ENCODE measurements at places on chromosomes 2 and 18.
A peak's percentile ranks its signal among the peaks of the same experiment; 100 is the strongest.

- DNase-seq, result no peak
Measured at GRCh38 chr18:77300579-77300978, 50.9 kb downstream of the GALR1 start.

- no peak for DNase-seq
Measured at GRCh38 chr2:44564752-44565151, 203.0 kb downstream of the CAMKMT start.

DNA sequence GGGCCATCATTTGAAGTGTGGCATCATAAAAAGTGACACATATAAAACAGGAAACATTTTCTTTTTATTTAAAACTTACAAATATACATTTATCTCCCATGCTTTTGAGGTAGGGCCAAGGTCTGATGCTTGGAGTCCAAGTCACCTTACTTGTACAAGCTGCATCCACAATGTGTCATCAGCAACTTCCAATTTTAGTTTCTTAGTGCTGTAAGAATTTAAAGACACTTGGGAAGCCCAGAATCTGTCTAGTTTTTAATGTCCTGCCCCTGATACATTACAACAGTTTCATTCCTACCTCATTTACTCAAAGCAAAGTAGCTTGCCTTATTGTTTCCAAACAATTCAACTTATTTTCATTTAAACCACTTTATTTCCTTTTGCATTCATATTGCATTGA is 297.7 kb downstream of the MTX2 start:
- DNase-seq, result no peak

- no peak for DNase-seq
Measured at GRCh38 chr2:159614534-159615366, 1.6 kb downstream of the BAZ2B start.

DNA sequence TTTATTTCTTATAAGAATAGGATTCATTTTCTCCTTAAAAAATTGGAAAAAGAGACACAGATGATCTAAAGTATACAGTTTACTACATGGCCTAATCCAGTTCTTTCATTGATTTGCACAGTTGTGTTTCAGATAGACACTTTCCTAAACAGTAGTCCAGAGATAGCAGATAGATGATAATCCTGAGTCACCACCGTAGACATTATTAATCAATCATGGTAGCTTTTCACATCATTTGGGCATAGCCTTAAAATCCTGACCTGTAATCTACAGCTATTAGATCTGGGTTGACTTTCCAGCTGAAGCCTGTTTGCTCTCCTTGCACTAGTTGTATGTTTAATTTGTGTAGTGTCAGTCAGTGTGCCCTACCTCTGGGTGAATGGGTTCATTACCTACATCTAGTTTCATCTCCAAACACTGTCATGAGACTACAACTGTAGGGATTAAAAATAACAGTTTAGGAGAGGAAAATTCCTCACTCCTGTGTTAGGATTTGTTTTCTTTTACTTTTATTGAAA is 14.1 kb downstream of the C18orf63 start:
- no peak for DNase-seq

DNA sequence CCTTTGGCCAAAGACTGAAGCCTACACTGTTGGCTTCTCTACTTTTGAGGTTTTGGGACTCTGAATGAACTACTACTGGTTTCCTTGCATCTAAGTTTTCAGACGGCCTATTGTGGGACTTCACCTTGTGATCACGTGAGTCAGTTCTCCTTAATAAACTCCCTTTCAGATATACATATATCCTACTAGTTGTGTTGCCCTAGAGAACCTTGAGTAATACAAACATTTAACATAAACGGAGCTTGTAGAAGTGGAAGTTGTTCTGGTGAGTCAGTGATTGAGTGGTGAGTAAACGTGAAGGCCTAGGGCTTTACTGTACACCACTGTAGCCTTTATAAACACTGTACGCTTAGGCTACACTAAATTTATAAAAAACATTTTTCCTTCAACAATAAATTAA is 107.2 kb upstream of the CDH2 start:
- no peak for DNase-seq

- DNase-seq, result no peak
Measured at GRCh38 chr2:20179755-20180594, 45.0 kb downstream of the SDC1 start.

GRCh38 chr2:148926291-148926961 is 51.4 kb downstream of the KIF5C start:
- no peak for DNase-seq

DNA sequence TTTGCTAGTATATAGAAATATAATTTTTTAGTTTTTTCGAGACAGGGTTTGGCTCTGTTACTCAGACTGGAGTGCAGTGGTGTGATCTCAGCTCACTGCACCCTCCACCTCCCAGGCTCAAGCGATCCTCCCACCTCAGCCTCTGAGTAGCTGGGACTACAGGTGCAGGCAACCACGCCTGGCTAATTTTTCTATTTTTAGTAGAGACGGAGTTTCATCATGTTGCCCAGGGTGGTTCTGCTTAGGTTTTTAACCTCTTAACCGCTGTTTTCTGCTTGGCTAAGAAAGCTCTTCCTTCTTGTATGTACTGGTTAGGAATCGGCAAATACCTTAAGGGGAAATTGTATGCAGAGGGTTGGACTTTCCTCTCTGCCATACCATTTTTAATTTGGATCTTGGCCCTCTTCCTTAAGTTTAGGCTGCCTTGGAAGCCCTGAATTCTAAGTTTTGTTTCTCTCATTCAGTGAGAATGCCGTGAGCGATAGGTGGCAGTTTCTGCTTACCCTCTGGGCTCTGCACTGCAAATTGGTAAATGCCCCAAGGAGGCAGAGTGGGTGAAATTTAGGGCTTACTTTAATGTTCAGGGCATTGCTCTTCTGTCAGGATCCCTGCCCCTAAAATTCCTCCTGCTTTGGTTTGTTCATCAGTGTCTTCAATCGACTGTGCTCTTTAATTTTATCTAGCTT is 32.3 kb downstream of the EML6 start:
- DNase-seq, result no peak

- no peak for DNase-seq
Measured at GRCh38 chr18:21991886-21992285, 177.5 kb upstream of the GATA6 start.

- DNase-seq, result no peak
Measured at GRCh38 chr18:79954791-79955190, 3.3 kb upstream of the SLC66A2 start.

GRCh38 chr2:134290358-134290757 is 36.5 kb downstream of the MGAT5 start:
- no peak for DNase-seq

DNA sequence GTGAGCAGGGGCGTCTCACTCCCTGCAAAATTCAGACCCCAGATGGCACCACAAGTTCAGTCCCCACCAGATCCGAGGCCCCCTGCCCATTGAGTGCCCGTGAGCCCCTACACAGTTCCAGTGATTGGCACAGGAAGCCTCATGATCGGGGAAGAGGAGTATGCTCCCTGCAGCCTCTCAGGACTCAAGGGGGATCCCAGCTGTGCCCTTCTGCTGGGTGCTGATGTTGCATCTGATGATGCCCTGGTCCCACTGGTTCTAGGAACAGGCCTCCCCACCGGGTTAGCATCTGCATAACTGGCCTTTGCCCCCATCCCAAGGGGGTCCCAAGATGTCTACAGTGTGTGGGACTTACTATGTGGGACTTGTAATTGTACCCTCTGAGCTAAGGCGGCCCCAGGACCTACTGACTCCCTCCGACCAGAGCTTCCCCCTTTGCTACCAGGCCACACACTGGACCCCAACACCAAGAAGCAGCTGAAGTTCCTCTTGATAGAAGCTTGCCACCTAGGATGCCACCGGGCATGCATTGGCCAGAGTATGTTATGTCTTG is 8.6 kb downstream of the ALPG start:
- no peak for DNase-seq

DNA sequence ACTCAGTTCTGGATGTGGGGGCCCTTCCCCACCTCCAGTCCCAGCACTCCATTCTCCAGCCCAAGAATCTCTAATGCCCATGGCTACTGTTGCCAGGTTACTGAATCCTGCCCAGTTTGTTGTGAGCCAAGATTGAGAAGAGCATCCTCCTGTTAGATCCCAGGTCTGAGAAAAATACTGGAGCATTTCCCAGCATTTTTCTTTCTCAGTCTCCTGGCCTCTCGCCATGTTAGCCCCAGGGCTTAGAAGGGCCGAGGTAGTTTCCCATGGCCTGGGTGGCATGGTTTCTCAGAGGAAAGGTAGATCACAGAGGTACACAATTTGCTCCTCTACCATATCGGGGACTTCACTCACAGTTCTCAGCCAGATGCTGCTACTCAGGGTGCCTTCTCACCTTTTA is 135.7 kb downstream of the OTX1 start:
- DNase-seq, result no peak

GRCh38 chr2:853203-853870 is 97.3 kb upstream of the SNTG2 start:
- no peak for DNase-seq

DNA sequence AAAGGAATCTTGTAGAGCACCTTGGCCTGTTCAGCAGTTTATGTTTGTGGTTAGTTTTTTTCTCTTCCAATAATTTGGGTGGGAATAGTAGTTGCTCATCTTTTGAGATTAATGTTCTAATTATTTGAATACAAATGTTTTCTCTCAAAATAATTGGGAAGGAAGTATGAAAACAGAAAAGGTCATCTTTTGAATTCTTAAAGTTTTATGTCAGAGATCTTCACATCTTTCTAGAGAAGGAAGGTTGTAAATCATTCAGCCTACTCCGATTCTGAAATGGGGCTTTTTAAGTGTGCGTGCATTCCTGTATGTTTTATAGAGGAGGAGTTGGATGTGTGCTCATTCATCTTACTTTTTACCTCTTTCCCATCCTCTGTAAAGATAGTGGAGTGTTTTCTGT is 29.0 kb downstream of the GRHL1 start:
- no peak for DNase-seq

DNA sequence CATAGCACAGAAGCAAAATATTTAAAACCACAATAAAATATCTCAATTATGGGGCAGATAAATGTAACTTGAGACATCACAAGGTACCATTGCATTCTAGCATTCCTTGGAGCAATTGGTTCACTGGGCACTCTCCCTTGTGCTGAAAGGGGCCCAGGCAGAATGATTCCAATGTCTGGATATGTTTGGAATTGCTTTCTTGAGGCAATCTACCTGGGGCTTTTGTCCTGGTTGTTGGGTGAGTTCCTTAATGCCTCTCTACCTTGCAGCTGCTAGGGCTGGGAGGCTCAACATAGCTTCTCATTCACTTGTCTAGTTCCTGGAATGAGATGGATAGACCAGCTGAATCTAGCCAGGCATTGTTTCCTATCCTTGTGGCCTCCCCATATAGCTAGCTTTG is 539.6 kb upstream of the FSHR start:
- no peak for DNase-seq

DNA sequence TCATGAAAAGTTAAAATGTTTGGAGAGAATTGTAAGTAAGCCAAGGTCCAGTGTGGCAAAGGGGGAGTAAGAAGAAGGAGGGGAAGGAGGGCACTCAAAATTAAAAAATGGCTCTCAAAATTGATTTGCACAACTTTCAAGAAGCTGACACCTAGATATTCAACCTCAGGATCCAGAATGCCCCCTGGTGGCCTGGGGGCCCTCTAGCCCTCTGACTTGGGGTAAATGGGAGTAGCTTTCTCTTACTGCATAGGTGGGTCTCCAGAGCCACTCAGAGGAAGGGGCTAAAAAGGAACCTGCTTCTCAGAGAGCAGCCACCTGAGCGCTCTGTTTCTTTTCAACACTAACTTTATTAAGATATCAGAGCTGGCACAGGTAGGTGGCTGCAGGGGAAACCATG is 968.5 kb downstream of the BCL11A start:
- no peak for DNase-seq

DNA sequence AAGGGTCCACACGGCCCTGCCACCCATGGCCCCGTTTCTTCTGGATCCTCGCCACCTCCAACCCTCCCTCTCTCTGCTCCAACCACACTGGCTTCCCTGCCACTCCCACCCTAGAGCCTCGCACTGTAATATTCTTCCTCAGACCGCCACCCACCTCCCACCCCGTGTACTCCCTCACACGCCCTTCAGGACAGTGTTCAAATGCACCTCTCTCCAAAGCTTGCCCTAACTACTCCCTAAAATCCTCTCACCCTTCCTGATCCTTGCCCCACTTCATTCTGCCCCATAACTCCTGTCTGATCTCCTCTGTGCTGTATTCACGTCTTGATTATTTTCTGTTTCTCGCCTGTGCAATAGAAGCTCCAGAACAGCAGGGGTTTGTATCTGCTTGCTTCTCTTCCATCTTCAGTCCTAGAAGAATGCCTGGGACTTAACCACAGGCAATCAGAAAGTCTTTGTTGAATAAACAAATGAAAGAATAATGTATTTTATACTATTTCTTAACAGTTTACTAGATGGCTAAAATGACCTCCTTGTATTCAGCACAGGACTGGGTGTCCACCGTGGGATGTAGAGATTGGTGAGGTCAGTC is 25.5 kb downstream of the EPB41L3 start:
- DNase-seq, result no peak

- no peak for DNase-seq
Measured at GRCh38 chr18:29226213-29226612, 1049.3 kb upstream of the CDH2 start.

GRCh38 chr2:23478933-23479683 is 94.1 kb downstream of the KLHL29 start:
- no peak for DNase-seq

- no peak for DNase-seq
Measured at GRCh38 chr2:69600425-69600824, 43.1 kb downstream of the AAK1 start.

DNA sequence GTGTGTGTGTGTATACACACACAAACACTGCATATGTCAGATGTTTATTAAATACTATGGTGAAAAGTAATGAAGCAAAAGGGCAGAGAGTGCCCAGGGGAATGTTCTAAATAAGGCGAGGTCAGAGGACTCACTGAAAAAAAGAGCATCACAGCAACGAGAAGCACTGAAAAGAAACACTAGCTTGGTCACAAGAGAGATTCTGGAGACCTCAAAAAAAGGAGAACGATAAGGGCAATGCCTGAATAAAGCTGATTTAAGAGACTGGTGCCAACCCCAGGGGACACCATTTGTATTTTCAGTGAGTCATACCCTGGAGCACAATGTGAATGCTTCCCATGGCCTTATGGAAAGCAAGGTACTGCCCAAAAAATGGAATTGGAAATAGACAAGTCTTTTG is 14.5 kb downstream of the SLC40A1 start:
- no peak for DNase-seq

DNA sequence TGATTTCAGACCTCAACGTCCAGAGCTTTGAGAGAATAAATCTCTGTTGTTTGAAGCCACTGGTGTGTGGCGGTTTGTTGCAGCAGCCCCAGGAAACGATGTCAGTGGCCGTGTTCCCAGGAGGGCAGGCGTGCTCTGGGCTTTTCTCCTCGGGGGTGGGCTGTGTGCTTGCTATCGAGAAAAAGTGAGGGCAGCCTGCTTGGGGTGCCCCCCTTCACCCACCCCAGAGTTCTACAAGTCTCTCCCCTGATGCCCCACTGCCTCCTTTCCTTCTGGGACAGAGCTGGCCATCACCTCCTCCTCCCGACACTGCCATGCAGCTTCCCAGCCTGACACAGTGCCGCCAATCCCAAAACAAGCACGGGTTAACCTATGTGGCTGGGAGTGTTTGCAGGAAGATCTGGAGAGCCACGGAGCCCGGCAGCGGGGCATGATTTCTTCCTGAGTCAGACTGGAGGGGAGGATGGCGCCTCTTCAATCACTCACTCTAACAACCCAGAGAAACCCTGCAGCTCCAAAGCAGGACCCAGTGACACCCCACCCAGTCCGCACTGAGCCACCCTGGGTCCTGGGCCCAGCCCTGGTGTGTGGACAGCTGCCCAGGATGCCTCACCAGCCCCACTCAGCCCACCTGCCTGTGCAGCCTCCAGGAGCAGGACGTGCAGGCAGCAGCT is 213.7 kb upstream of the RAB6C start:
- peak; percentile 84 for DNase-seq

- no peak for DNase-seq
Measured at GRCh38 chr2:148201075-148202004, 180.4 kb downstream of the MBD5 start.

Data from lower leg skin (tissue), 4 donors.